T-cell (primary cell): ENCODE measurements at places on chromosomes 5 and 9.

GRCh38 chr5:77239126-77239741 is 28.8 kb downstream of the PDE8B start:
- no peak for DNase-seq

- no peak for DNase-seq
These were observed 20.0 kb downstream of the MOCS2 start for GRCh38 chr5:53089481-53089991.

- no peak for DNase-seq
These were observed 18.2 kb downstream of the NR2F1 start for GRCh38 chr5:93601071-93601801.

- DNase-seq: no peak
These were observed 5.4 kb downstream of the LCN12 start for GRCh38 chr9:136957461-136957860.

DNA sequence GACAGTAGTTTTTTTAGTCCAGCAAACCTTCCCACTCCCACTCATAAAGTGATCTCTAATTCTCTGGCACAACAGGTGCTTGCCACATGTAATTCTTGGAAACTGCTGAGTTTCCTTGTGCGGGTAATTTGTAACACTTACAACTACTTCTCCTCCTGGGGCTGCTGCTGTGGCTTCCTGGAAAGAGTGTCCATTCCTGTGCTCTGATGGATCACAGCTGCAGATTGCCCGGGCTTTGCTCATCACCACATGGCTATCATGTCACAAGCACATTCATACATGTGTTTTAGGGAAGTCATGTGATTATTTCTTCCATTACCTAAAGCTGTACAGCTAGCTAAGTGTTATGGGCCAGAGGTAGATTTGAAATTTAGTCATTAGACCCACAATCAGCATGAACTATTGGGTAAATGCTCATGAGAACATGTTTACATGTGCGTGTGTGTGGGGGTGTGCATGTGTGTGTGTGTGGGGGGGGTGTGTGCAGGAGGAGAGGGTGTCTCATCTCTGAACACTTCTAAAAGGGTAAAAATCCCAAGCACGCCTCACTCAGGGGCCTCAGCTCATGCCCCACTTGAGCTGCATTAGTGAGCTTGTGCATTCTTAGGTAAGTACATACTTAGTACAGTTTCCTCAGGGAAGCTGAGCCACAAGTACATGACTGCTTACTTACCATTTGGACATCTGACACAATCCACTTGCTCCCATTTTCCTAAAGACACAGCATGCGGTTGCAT is 118.1 kb upstream of the CCDC112 start:
- DNase-seq: no peak

DNA sequence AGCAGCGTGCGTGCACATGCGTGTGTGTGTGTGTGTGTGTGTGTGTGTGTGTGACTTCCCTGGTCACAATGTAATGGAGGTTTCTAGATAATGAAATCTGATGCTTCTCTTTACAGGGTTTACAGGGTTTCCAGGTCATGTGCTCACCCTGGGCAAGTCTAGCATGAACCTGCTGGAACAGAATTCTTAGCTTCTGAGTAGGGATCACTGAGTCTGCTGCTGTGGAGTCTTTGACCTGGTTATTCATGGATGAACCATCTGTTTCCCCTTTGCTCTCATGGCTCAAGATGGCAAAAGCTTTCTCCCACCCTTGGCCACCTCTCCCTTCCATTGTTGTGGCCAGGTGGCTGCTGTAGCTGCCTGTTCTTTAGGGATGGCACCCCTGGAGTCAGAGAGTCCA is 111.6 kb upstream of the SHB start:
- DNase-seq: no peak

DNA sequence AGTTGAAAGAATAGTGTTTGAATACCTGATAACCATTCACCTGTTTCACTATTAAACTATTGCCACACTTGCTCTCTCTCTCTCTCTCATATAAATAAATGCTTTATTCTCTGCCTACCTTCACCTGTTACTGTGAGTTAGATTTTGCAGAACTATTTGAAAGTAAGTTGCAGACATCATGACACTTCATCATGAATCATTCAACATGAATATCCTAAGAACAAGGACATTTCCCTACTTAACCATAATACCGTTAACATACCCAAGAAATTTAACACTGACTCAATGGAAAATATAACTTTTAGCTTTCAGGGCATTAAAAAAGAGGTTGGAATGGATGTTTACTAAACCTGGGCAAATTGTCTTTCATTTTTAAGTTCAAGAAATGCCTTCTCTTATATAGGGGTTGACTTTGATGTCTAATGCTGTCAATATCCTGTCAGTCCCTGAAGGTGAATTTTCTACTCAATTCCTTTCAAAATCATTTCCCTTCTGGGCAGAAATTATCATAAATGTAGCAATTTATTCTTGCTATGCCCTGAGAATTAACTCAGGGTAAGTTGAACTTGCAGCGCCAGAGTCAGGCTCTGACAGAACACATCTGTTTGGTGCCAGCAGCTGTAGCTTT is 582.6 kb upstream of the TLE4 start:
- DNase-seq: no peak

GRCh38 chr5:146426853-146427618 is 20.1 kb upstream of the TCERG1 start:
- no peak for DNase-seq

DNA sequence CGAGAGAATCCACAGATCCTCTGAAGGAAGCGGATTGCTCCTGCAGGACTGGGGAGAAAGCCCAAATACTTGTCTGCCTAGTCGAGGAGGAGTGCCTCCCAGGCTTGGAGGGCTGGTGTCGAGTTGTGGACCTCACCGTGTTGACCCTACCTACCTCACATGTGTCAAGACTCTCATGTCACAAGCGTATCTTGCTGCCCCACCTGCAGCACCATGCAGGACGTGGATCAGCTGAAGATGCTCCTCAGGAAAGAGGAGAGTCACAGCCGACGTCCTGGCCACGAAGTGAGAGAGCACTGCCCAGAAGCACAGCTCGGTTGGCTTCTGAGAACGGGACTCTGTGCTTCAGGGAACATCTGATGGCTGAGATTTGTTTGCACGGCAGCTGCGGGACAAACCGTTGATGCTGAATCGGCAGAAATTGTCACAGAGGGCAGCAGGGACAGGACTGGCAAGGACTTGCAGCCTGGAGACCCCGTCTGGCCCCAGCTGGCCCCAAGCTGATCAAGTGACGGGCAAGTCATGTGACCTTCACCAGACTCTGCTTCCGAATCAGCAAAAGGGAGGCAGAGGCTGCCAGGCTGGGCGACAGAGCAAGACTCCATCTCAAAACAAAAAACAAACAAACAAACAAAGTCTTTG is 119.1 kb upstream of the ITGA1 start:
- DNase-seq: no peak

- DNase-seq: no peak
These were observed 30.0 kb upstream of the ADRA1B start for GRCh38 chr5:159886296-159886695.

DNA sequence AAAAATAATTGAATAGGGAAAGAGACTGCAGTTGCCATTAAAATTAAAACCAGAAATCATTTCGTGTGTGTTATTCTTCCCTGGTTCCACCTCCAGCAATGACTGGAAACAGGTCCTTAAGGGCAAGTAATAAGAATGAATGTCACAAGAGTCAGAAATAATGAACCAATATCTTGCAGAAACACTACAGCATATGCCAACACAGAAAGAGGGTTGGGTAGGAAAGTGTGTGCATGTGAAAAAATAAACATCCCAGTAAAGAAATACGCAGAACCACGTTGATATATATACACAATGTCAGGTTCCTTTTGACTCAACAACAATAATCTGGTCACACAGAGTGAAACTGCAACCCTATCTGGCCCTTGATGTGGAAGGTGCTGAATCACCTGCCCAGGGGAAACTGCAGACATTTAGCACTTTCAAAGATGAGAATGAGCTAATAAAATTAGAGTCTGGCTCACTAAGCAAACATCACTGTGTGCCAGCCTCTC is 15.0 kb downstream of the HMHB1 start:
- DNase-seq: no peak

GRCh38 chr9:89748831-89749499 is 144.2 kb downstream of the GADD45G start:
- no peak for DNase-seq

- DNase-seq: no peak
These were observed 29.5 kb upstream of the OSMR start for GRCh38 chr5:38816083-38817030.

- DNase-seq: peak; percentile 35
These were observed 227.0 kb upstream of the DAP start for GRCh38 chr5:10987925-10988504.

DNA sequence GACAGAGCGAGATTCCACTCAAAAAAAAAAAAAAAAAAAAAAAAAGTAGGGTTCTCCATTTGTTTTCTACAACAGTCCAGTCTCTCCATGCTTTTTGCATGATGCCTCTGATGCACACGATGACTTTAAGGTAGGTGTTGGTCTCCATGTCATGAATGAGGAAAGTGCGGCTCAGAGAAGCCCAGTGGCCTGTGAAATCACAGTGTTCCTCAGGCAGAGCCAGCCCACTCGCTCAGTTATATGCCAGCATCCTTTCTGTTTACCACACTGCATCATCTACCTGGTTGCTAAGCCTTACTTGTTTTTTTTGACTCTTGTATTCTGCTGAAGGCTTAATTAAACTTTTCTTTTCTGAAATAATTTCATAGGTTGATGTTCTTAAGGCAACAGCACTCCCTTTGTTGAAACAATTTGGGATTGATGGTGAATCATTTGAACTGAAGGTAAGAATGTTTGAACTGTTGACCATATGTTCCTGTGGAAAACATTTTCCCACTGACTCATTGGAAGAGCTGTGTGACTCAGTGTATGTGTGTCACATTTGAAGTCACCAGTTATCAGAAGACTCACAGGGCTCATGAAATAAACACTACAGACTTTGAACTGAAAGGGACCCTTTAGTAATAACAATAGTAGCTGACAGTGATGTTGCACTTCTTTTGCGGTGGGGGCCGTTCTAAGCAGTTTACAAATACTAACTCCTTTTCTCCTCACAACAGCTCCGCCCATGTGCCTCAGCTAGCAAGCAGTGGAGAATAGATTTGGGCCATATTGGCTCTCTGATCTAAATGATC is 40.2 kb downstream of the RCL1 start:
- DNase-seq: no peak

DNA sequence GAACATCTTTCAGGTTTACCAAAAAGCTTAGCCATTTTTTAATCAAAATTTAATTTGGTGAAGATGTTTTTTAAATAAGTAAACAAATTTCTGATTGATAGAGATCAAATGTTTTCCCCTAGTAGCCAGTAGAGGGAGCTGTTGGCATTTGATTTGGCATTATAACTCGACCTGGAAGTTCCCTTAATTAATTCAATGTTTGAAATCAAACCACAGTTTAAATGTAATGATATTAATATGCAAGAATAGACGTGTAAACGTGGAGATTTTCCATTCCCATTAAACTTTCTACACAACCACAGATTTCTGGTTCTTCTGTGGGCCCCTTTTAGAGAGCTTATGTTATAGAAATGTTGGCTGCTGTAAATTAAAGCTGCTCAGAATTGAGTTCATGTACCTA is 148.1 kb upstream of the MPDZ start:
- no peak for DNase-seq

- no peak for DNase-seq
These were observed 22.6 kb upstream of the CTNNAL1 start for GRCh38 chr9:109035684-109036423.

- no peak for DNase-seq
These were observed 8.5 kb downstream of the AFAP1L1 start for GRCh38 chr5:149280124-149280523.

GRCh38 chr9:127186806-127187205 is 64.4 kb upstream of the ANGPTL2 start:
- DNase-seq: no peak

GRCh38 chr5:61231813-61232212 is 69.5 kb upstream of the SMIM15 start:
- no peak for DNase-seq

DNA sequence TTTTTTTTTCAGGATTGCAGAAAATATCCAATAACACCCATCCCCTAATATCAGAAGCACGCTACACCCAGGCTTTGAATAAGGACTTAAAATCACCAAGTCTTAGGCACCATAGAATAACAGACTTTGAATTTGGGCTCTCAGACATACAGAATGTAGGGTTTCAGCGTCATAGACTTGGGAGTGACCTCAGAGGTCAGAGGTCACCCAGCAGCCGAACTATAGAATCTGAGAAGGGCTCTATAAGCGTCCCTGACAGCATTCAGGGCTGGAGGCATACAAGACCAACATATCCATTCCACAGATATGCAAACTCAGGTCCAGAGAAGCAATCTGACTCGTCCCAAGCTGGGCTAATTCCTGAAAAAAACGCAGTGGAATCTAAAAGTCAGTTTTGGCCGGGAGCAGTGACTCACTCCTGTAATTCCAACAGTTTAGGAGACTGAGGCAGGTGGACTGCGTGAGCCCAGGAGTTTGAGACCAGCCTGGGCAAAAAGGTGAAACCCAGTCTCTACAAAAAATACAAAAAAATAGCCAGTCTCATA is 34.7 kb downstream of the SLC6A7 start:
- no peak for DNase-seq

DNA sequence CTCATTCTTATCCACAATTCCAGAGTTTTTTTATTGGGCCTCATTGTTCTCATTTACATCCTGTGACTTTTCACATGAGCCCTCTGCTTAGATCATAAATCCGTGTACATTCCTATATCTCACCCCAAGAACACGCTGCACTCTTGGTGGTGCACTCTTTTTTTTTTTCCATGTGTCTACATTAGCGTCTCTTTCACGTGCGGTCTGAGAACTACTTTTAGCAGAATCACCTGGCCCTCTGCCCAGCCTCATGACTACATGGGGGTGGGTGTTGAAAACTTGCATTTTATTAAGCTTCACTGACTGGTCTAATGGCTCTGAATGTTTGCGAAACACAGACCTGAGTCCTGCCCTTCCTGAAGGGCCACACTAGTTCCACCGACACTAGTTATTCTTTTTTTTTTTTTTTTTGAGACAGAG is 18.6 kb downstream of the C9orf57 start:
- DNase-seq: no peak

DNA sequence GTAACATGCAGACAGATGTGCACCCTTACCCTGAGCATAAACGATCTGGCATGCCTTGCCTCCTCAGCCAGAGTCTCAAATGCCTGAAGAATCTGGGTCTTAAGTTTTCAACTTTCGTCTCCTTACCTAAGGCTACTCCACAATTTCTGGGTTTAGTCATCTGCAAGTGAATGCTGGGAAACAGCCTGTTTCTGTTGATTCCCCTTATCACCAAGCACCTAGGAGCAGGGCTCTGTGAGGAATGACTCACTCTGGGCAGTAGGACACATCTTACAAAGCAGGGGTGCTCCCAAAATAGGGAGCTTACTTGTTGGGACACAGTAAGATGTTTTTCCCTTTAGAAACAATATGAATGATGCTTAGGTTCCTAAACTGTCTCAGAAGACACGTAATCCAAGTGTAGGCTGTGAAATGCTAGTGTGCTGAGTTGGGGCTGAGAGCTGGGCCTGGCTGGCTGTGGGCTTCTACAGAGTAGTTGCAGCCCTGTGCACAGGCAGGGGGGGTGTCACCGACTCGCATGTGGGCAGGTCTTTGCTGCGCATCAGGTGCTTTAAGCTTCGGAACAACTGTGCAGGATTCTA is 58.0 kb downstream of the DAP start:
- DNase-seq: no peak

- DNase-seq: no peak
These were observed 43.1 kb upstream of the TTC39B start for GRCh38 chr9:15349892-15350761.

- DNase-seq: no peak
These were observed 33.0 kb downstream of the ITK start for GRCh38 chr5:157213527-157214243.
